ENCODE measurements at places on chromosomes 4 and X.

DNA sequence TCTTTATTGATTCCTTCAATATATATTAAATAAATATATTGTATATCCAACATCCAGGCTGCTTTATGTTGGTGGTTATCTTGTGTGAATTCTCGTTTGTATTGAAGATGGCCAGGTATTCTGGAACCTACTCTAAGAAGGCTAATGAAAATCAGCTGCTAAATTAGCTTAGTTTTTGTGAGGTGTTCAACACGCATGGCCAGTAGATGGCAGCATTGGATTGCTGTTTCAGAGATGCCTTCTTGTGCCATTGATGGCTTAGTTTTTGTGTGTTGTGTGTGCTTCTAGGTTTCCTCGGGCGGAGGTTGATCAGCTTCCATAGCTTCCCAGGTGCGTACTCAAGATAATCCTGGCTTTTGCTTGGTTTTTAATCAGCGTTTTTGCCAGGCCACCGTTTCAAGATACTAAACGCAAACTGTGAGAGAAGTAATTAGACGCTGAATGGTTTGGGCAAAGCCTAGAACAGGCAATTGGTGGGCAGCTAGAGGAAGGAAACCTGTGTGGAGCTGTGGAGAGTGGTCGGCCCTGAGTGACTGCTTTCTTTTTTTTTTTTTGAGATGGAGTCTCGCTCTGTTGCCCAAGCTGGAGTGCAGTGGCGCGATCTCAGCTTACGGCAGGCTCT lies 15.1 kb downstream of the NOCT start:
- DNase-seq, result peak; percentile 78

GRCh38 chr4:113639326-113639725 lies 122.2 kb downstream of the CAMK2D start:
- DNase-seq, result no peak

DNA sequence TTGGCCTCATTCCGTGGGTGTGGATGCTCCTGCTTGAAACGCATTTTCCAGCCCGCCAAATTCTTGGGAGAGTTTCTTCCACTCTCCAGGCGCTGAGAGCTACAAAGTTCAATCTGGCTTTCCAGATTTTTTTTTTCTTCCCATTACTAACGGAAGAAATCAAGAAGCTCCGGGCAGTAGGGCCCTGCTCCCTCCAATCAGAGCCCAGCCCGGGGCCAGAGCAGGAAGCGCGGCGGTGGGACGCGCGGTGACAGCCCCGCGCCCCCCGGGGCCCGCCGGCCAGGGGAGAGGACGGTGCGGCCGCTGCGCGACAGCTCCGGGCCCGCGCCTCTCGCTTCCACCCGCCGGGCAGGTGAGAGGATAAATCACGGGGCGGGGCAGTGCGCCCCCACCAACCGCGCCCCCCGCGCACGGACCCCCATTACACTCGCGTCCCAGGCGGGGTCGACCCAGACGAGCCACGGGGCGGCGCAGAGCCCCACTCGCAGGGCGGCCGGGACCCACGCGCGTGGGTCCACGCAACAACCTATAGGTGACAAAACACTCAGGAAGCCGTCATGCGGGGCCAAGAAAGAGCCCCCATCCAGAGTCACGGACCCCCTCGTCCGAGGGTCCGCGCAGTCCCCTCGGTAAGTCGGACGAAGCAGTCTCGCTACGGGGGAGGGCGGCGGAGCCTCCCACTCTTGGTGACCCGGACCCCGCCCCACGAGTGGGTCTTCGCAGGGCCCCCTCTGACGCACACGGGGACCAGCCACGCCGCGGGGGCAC lies 868 bp downstream of the AFAP1 start:
- no peak for DNase-seq

DNA sequence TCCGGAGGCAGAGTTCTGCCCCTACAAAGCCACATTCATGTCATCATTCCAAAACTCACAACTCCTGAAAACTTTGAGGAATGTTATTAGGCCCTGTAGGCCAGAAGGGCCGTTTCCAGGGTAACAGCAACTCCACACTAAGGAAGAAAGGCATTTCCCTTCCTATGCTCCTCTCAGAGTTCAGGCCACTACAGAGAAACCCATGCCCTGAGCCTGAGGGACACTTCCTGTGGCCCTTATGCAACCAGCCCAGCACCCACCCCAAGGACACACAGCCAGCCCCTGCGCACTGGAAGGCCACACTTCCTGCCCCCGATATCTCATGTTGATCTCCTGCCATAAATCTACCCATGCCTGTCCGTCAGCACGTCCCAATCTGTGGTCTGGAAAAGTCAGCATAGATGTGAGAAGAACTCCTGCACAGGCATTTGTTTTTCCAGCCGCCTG lies 289.3 kb downstream of the BCOR start:
- no peak for DNase-seq

GRCh38 chr4:165872461-165873297 lies at the start of gene TLL1:
Gene TLL1, plus strand, starts transcription at chr4:165873237. Its CDS starts 668 bp downstream, at chr4:165873905.
- no peak for DNase-seq

DNA sequence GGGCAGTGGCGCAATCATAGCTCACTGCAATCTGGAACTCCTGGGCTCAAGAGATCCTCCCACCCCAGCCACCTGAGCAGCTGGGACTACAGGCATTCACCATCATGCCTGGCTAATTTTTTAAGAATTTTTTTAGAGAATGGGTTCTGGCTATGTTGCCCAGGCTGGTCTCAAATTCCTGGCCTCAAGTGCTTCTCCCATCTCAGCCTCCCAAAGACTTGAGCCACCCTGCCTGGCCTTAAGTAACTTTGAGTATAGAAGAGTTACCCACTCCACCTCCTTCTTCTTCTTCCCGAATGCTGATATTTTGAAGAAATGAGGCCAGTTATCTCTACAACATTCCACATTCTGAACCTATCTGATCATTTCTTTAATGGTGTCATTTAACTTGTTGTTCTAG lies 72.4 kb upstream of the WWC2 start:
- DNase-seq, result no peak

DNA sequence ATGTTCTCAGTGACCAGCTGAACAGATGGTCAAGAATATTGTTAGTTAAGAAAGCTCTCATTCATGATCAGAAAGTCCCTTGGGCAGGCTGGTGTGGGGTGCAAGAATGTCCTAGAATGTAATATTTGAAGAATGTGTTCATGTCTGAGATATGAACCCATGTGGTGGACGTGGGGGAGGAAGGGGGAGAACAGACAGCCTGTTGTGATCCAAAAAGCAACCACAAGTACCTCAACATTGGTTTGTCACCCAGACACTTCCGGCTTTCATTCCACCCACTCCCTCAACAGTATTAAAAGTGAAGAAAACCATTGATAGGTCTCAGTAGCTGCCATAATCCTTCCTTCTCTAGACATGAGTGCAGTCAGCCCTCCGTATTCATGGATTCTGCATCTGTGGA lies 82.2 kb downstream of the MAML3 start:
- DNase-seq, result peak; percentile 49

- DNase-seq, result no peak
These were observed 154.6 kb downstream of the AFAP1 start for GRCh38 chr4:7785017-7785416.

GRCh38 chrX:154505734-154506133 lies 10.3 kb downstream of the FAM3A start:
- no peak for DNase-seq

DNA sequence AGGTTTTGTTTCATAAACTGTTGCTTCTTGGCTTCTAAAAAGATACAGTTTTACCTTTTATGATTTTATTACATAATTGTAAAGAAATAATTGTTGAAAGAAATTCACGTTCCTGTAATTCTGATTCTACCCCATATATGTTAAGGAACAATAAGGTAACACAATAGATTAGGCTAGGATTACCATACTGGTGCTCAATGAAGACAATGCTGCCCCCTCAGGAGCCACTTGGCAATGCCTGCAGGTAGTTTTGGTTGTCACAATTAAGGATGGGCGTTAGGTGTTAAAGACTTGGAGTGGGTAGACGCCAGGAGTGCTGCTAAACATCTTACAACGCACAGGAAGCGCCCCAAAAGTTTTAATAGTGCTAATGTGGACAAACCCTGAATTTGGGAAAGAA lies 133.2 kb downstream of the NLGN4X start:
- DNase-seq, result no peak

DNA sequence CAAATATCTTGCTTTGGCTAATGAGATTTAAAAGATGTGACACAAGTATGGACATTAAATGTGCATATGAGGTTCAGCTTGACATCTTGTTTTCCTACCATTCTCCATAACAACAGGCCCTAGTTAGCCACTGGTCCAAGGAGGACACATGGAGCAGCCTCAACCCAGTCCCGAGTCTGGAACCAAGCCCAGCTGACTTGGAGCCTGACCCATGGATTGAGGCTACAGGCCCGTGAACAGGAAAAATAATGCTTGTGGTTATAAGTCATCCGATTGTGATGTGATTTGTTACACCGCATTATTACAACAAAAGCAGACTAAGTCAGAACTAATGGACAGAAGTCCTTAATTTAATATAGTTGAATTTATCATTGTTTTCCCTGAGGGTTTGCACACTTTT lies 123.2 kb upstream of the BANK1 start:
- no peak for DNase-seq

GRCh38 chr4:94680176-94680862 lies 77.4 kb upstream of the BMPR1B start:
- no peak for DNase-seq

- no peak for DNase-seq
These were observed 69.4 kb upstream of the ACSL1 start for GRCh38 chr4:184895012-184895695.

GRCh38 chrX:9997041-9997440 lies 29.9 kb downstream of the CLDN34 start:
- DNase-seq, result no peak

GRCh38 chr4:80202190-80202711 lies 4.9 kb downstream of the PRDM8 start:
- DNase-seq, result peak; percentile 73

DNA sequence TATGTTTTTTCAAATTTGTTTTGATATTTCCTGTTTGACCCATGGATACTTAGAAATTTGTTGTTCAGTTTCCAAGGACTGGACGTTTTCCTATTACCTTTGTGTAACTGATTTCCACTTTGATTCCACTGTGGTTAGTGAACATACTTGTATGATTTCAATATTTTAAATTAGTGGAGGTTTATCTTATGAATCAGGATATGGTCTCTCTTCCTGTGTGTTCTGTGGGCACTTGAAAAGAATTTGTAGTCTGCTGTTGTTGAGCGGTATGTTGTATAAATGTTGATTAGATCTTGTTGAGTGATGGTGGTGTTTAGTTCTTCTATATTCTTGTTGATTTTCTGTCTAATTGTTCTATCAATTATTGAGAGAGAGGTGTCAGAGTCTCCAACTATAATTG lies 21.2 kb upstream of the LAMTOR3 start:
- DNase-seq, result no peak

DNA sequence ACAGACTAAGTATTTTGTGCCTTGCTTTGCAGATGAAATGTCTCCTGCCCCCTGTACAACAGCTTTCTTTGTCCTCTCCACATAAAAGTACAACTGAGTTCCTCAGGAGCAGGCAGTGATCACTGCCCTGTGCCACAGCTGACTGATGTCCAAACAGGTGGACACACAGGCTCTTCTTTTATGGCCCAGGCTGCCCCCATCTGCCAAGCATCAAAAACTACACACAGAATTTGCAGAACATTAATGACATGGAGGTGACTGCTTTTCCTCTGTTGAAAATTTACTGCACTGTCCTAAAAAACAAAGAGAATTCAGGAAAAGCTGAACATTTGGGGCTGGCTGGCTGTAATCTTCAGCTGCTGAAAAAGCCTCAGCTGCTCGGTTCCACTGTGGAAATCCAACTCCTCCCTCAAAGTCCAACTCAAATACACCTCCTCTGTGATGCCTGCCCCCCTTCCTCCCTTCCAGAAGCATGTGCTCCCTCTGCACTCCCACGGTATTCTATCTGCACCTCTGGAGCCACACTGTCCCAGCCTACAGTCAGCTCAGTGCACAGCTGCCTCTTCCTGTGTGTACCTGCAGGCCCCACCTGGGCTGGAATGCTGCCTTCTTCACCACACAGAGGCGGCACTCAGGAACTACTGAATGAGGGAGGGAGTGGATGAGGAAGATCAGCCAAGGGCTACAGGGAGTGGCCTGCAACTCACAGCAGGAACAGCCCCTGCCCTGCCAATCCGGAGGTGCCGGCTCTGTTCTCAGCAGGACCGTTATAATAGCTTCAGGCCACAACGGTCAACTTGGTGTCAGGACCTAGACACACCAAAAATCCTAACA lies 10.3 kb downstream of the AFAP1 start:
- no peak for DNase-seq

DNA sequence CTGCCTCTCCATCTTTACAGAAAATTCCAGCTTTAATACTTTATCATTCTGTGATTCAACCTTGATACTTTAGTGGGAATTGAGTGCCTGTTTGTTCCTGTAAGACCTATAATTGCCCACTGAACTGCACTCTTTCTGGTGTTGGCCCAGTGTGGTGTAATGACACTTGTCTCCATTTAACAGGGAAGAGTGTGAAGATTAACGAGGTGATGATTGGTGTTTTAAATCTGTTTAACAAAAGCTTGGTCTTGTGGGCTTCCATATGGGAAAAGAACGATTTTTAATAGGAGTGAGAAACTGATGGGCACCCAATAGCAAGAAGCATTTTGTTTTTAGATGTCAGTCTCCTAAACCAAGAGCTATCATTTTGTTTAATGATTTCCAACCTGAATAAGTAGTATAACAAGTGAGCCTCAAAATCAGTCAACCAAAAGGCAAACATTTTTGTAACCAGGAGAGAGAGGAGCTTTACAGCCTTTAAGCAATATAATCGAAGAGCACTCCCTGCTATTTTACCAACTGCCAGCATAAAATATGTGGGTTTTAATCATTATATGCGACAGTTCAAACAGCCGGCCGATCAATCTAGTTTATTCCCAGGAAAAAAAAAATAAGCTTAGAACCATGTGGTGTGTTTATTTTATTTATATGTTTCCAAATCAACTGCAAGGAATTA lies 50.2 kb downstream of the SUPT20HL1 start:
- DNase-seq, result no peak

Data from T-cell (primary cell).